Renal cortical epithelial cell (primary cell): ENCODE measurements at places on chromosomes 11 and 22.
A peak's percentile ranks its signal among the peaks of the same experiment; 100 is the strongest.

DNA sequence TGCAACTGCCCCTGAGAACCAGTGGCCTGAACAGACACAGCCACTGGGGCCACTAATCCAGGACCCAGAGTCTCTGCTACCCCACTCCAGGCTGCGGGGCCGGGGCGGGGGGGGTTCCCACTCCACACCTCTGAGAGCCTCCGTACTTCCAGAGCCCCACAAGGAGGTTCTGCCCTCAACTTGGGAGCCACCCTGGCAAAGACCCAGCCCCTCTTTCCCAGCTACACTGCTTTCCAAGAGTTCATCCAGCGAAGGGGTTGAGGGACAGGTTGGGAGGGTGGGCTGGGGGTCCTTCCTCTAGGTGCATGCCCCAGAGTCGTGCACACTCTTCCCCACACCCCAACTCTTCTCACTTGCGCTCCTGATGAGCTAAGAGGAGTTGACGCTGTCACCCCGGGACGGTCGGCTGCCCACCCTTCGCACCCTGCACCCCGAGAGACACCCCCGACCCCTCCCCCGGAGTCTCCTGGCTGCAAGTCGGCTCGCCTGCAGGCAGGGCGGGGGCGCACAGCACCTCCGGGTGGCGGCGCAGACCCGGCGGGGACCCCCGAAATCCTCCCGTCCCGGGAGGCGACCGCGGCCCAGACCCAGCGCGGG, 531 bp downstream of the RAB3IL1 start:
- DNase-seq: no peak

DNA sequence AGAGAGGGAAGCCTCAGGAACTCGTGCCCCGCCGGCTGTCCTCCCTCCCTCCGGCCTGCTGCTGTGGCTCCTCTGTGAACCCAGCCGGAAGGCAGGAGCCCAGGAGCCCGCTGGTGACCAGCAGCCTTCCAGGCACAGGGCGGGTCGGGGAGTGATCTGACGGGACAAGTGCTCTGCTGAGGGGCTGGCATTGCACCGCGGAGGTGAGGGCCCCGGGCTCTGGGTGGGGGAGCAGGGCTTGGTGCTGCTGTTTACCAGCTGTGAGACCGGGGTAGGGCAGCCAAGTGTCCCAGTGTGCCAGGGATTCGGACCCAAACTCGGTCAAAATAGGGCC, 53.3 kb downstream of the FLRT1 start:
- no peak for DNase-seq

- DNase-seq: no peak
Measured at GRCh38 chr11:88354912-88355311, 17.4 kb upstream of the CTSC start.

DNA sequence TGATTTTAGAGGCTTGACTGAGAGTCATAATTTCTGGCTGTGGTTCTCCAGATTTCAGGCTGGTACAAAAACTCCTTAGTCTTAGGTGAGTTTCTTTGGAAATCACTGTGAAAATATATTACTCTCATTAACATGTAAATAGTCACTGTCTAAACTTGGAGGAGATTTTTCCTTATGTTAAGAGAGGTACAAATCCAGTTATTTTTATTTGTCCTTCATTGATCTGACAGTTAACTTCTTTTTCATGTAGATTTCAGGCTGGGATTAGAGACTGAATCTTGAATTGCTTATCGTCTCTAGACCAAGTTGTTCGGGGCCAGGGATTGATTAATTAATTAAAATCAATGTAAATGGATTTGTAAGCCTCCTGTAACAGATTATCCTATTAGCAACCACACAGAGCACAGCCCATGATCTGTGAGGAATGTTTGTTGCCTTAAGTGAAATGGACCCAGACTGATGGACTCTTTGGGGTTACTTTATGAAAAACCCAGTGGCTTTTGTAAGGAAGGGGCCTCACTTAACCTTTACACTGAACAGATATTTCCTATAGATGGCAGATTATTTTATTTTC, 21.1 kb downstream of the TEAD1 start:
- DNase-seq: no peak

DNA sequence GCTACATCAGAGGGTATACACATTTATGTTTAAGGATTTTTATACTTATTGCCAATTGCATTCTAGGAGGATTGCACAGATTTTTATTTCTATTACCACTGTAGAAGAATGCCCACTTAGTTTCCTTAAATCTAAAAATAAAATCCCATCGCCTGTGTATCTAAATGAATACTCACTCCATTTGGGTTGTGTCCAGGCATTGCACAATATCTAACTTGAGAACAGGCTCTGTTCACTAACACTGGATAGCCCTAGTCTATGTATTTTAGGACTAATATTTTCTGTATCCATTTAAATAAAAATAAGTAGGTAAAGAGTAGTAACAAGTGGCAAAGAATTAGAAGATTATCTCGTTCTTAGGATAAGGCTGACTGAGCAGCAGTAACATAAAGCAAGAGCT, 4.1 kb downstream of the C11orf52 start:
- DNase-seq: peak; percentile 86

DNA sequence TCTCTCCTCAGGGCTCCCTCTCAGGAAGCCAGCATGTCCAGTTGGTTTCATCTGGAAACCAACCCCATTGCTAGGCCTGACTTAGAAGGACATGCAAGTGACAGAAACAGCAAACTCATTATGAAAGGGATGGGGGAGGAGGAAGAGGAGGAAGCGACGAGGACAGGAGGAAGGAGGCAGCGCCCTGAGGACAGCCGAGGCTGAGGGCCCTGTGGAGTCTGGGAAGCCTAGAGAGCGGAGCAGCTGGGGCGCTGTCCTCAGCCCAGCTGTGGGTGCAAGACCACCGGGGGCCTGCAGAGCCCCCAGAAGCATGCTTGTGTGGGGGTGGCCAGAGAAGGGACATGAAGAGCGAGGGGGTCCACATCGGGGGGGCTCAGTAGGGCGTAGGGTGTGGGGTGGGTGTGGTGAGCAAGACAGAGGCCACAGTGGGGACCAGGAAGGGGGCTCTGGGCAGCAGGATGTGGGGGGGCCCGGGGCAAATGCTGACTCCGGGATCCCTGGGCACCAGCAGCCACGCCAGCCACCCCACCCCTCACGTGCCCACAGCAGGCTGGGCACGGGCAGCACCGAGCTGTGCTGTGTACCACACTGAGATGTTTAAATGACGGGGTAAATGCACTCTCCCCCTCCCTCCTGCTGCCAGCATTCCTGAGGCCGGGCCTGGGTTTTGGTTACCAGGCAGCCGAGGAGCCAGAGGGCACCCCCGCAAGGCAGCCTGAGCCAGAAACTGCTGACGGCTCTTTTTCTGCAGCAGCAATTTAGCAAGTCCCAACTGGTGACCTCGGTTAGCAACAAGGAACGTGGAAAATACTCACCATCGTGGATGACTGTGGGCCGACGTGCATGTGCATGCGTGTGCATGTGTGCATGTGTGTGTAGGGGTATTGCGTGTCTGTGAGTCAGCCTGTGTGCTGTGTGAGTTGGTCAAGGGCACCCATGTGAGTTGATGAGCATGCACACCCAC, 82.7 kb upstream of the LINC01488 start:
- peak; percentile 76 for DNase-seq

DNA sequence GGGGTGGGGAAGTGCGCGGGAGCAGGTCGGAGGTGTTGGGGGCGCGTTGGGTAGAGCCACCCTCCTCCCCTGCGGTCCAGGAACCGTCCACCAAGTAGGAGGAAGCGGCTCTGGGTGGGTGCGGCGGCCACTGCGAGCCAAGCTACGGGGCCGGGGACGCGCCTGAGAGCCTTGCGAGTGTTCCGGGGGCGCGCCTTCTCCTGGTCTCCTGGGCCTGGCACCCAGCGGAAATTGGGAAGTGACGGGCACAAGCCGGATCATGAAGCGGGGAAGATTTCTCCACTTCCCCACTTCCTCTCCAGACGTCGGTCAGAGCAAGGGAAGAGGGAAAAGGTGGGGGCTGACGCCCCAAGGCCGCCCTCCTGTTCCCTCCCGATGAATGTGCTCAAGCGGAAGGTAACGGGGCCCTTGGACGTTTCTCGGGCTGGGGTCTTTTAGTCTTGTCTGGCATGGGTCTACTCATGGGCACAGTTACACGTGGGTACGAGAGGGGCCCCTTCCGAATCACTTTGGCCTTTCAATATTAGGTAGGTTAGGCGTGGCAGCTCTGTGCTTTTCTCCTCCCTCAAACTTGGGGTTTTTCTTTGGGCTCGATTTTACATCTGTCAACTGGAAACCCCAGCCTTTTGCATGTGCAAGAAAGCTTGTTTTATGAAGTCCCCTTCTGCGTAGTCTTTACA, 865 bp downstream of the RBM14 start:
- DNase-seq: no peak

DNA sequence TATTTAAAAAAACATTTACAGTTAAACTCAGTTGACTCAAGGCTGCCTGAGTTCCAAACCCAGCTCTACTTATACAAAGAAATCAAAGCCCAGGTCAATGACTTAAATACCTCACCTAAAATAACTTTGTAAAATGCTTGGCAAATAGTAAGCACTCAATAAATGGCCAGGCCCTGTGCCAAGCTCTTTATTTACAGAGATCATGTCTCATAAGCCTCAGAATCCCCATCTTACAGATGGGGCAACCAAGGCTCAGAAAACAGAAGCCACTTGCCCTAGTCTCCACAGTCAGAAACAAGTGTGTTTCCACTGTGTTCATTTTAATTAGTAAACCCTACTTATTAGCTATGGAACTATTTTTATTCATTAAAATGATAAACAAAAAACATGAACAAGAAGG, 30.5 kb upstream of the TTC28 start:
- no peak for DNase-seq

GRCh38 chr22:24693379-24693778, 81.1 kb downstream of the PIWIL3 start:
- DNase-seq: no peak

DNA sequence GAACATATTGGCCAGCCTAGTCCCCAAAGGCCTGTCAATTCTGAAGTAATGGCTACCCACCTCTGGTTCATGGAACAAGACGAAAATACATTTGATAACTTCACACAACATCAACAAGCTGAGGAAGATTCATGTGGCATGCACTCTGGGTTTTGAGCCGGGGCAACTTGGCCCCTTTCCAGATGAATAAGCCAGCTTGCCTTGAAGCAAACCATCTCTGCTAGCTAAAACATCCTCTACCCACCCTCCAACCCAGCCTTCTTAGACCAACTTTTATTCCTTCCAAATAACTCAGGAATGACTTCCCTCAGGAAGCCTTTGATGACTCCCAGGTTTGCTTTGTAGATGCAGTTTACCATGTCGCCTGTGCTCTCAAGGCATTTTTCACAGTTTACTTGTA, 94.4 kb downstream of the SLC1A2 start:
- peak; percentile 54 for DNase-seq

GRCh38 chr22:23579280-23579679, 810 bp downstream of the IGLL1 start:
- no peak for DNase-seq

GRCh38 chr11:30683176-30683575, 97.0 kb upstream of the MPPED2 start:
- DNase-seq: no peak

DNA sequence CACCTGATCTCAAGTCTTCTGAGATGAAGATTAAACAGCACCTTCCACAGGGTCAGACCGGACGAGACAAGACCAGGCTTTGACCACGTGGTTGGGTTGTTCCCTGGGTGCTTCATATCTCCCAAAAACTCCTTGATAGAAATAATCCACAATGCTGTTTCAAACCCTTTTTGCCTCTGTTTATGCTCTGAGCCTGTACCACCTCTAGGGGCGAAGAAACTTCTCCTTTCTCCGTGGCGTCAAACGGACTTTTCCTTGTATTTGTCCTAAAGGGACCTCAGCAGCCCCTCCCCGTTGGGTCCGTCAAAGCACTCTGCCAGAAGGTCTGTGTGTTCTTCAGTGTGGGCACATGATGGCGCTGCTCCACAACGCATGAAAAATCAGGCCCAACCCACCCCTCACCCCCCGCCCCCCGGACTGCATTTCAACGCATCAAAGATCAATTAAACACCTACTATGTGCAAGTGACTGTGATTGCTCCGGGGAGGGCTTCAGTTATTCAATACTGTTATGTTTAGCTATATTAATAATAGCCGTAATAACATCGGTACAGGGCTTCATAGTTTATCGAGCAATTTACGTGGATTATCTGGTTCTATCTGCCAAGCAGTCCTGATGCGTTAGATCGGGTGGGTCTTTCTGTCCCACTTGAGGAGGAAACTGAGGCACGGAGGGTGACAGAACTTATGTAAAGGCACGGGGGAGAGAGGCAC, 17.3 kb upstream of the EIF3D start:
- DNase-seq: peak; percentile 26

DNA sequence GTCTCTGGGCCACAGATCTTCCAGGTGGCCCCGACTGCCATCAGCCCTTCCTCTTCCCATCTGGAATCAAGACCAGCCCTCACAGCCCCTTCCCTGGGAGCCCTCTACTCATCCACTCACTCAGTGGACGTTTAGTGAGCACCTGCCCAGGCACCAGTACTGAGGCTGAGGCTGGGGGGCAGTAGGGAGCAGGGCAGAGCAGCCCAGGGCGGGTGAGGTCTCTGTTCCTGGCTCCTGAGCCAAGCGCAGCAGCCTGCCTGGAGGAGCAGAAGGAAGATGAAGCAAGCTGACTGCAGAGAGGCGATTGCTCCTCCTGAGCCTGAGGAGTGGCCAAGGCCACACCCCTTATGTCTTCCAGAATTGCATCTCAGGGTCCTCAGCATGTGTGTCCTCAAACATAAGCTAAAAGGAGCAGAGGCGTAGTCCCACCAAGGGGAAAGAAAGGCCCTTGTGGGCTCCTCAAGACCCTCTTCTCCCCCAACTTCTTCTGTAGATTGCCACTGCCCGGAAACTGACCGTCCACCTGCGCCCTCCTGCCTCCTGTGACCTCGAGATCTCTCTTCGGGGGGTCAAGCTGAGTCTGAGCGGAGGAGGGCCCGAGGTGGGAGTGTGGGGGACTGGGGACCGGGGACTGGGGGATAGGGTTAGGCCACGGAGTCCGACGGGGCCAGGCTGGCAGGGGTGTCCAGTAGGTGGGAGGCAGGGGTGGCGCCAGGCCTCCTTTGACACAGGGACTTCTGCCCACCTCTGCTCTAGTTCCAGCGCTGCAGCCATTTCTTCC, 5.8 kb downstream of the MAPK8IP2 start:
- DNase-seq: no peak

- DNase-seq: no peak
Measured at GRCh38 chr11:11463405-11463804, 110.4 kb upstream of the CSNK2A3 start.

DNA sequence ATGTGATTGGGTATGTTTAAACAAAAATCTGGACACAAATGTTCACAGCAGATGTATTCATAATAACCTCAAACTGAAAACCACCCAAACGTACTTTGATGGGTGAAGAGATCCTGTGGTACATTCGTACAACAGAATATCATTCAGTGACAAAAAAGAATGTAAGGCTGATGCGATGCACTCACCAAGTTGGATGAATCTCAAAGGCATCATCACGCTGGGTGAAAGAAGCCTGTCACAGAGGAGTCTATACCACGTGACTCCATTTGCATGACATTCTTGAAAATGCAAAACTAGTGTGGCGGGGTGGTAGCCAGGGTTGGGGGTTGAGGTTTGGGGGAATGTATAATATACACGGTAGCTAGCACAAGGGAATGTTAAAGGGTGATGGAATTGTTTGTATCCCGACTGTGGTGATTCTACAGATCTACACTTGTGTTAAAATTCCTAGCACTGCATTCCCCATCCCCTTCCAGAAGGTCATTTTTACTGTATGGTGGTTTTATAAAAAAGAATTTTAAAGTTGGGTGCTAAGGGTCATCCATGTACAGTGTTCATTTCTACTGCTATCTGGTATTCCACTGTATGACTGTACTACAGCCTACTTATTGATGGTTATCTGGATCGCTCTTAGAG, 35.0 kb upstream of the SLC25A1 start:
- no peak for DNase-seq
